ENCODE measurements at places on chromosomes 1 and 21.

DNA sequence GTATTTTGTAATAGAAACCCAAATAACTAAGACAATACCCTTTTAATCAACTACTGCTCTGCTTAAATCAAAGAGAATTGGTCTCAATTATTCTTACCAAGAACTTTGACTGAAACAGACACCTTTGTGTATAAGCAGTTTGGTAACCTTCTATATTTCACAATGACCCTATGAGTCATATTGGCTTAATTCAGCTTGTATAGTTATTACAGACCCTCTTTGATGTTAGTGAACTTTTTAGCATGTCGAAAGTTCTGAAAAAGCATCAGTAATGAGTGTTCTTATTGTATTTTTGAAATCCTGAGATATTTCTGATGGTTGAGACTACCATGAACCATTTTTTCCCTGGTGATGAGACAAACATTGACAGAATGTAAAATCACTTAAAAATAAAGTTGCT lies 43.3 kb upstream of the RABGAP1L start:
- DNase-seq: no peak

DNA sequence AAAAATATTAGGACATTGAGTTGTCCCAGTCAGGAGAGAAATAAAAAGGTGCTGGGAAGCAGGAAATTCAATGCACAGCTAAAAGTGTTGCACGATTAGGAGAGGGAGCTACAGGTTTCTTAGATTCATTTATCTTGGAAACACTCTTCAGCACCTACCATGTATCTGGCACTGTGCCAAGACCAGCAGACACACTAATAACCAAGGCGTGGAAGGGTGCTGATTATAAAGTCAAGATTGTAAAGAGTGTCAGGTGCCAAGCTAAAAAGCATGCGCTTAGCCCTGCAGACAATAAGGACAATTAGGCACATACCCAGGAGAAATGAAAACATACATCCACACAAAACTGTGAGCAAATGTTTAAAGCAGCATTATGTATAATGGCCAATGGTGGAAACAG lies 129.9 kb downstream of the DSCAM start:
- DNase-seq: no peak

DNA sequence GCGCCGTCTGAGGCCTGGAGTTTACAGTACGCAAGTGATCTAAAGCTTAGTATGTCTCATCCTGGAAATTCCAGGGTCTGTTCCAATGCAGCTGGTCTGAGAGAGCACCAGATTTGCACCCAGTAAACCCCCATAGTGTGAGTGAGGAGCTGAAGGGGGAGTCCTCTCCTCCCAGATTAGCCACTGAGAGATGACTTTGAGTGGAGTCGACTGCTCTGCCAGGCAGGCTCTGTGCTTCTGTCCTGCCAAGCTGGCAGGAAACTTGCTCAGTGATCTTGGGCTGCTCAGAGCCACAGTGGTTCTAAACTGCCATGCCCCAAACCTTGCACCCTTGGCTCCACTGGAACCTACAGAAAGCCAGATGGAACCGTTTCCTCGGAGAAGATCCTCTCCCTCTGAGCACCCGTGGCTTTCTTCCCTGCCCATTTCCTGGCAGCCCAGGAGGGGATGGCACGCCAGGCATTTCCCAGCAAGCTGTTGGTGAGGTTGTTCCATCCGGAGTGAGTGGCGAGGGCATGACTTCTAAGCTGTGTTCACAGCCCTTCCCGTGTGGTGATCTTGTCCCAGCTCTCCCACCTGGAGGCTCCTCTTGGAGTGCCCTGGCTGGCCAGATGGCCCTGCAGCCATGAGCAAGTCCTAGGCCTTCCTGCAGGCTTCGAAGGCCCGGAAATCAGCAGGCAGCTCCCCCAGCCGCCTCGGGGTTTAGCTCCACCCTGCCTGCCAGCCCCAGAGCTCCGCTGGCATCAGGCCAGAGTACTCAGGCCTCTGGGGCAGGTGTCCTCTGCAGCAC lies 125.9 kb upstream of the VAMP3 start:
- no peak for DNase-seq

DNA sequence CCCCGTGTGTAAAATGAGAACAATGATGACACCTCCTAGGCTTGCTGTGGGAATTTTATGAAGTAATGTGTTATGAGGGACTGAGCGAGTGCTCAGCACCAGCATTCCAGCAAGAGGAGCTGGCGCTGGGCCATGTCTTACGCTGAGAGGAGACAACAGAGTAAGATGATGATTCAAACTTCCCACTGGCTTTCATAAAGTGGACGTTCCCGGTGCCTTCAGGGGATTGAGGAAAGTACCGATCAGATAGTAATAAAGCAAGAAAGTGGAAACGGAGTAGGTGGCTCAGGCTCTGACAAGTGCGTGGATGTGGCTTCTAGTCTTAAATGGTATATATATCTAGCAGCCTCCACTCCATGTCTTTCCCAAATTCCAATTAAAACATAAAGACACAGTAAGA lies 23.8 kb downstream of the EPHA10 start:
- DNase-seq: no peak

- DNase-seq: no peak
Observed at GRCh38 chr1:245804696-245805095, 649.9 kb downstream of the KIF26B start.

- DNase-seq: no peak
Observed at GRCh38 chr1:19974822-19975416, 4.5 kb downstream of the PLA2G2A start.

DNA sequence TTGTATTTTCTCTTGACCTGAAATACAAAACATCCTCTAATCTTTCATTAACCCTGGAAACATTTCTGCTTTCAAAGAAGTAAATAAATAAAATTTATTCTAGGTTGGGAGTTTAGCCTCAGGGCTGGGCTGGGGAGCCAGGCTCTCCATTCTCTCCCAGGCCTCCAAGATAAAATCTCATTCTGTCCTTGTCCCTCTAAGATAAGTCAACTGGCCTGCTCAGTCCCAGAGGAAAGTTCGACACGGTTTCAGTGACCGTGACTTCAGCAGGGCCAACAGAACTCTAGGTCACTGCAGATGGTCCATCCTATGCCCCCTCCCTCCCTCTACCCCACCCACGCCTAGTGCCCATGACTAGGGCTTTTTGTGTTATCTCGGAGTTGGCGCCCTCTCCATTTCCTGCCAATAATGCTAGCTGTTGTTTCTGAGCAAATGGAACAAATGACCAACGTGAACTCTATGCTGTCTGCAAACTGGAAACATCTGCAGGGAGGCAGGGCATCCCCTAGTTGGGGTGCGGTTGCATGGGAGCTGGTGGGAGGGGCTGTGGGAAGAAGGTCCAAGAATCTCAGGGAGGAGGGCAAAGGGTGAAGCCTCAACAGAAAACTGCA lies 10.1 kb upstream of the ADORA3 start:
- DNase-seq: no peak

GRCh38 chr1:25443030-25443699 lies 12.5 kb downstream of the MACO1 start:
- no peak for DNase-seq

DNA sequence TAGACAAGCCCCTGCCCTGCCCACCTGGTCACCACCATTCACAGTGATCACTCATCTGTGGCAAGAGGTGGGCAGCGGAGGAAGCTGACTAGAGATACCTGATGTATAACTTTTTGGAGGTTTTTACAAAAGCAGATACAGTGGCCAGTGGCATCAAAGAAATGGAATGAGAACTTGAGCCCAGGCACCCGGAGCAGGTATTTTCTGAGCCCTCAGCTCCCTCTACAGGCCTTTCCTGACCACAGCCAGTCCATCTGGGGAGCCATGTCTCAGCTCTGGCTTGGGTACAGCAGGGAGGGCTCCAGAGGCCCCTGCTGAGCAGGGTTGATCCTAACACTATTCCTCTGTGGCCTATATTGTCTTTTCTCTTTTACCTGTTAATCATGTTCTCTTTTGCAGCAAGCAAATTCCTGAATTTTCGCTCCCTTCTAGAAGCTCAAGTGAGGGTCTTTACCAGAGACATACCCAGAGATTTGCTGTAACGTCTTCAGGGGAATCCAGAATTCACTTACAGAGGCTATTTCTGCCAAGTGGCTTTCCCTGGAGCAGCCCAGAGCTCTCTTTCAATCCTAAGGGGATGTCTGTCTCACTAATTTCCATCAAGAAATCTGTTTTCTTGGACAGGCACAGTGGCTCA lies 27.3 kb downstream of the GPR157 start:
- peak; percentile 61 for DNase-seq

- DNase-seq: peak; percentile 65
Observed at GRCh38 chr1:241639623-241640148, 483 bp downstream of the CHML start.

Data from activated CD8-positive, alpha-beta memory T cell treated with anti-CD3 and anti-CD28 coated beads, Interleukin-2, amount 10 ng/mL, durations not matched to agents 7 days and 5 days (primary cell).